NCI-H748 treated with DMSO at 0.1 percent for 48 hours (cell line): ENCODE measurements at places on chromosomes 4 and X.

DNA sequence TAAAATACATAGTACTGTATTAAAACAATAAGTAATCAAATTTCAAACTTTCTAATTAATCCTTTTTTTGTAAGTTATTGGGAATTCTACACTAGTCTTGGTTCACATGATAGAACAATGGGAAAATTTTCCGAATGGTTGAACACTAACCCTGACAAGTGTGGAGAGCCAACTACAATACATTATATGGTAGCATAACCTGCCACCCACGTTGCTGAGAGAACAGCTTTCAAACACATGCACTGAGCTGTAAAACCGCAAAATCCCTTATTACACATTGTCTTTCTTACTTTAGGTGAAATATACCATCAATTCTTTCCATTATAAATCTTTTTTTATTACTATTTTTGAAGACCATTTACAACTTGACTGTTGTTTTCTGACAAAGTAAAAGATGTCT, 54.7 kb downstream of the ANAPC10 start:
- DNase-seq, result no peak

DNA sequence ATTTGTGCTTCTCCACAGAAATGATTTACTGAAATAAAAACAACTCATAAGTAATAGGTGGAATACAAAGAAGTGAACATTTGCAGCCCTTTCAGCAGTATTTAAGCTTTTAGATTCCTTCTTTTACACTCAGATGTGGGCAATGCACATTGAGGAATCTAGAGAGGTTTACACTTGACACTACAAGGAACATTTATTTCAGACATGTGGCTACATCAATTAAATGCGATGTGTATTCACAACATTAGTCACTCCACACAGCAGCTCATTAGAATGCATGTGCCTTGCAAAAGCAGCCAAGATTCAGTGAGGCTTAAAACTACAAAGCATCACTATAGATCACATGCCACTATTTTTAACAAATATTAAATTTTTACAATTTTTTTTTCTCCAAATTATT, 480.7 kb downstream of the INPP4B start:
- no peak for DNase-seq

DNA sequence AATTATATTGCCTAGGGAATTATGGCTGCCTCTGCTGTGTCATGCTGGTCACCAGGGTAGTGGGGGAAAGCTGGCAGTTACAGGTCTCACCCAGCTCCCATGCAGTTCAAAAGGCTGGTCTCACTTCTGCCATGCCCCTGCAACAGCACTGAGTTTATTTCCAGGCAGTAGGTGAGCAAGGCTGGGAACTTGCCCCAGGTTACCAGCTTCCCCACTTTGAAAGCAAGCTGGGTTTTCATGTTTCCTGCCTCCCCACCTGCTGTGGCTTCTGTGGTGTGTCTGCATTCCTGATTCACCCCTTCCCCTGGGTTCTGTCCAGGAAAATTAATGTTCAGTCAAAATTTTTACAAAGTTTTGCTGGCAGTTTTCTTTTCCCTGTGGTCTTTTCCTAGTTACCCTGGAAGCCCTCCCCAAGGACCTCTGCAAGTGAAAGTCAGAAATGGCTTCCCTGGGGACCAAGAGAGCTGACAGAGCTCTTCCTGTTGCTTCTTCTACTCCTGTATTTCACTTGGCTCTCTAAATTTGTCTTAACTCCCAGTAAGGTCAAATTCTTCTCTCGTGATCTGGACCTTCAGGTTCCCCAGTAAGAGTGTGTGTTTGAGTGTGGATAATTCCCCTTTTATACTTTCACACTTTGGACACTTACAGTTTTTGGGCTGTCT, 58.5 kb upstream of the AGTR2 start:
- DNase-seq, result no peak

- no peak for DNase-seq
These were observed 35.9 kb upstream of the HPSE start for GRCh38 chr4:83370640-83370906.

DNA sequence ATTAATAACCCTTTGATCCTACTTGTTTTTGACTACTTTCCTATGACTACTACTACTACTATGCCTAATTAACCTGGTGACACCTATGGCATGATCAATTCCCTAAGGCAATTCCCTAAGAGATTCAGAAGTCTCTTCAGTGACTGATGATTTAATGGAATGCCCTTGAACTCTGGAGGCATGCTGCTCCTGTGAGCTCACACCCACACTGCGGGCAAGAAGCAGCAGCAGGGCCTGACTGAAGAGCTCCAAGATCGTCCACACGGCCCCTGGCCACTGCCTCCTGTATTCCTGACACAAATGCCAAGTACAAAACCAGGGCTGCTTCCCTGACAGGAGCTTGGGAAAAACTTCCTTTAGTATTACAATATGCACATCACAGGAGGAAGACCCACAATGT, 74.2 kb upstream of the STS start:
- DNase-seq, result no peak

DNA sequence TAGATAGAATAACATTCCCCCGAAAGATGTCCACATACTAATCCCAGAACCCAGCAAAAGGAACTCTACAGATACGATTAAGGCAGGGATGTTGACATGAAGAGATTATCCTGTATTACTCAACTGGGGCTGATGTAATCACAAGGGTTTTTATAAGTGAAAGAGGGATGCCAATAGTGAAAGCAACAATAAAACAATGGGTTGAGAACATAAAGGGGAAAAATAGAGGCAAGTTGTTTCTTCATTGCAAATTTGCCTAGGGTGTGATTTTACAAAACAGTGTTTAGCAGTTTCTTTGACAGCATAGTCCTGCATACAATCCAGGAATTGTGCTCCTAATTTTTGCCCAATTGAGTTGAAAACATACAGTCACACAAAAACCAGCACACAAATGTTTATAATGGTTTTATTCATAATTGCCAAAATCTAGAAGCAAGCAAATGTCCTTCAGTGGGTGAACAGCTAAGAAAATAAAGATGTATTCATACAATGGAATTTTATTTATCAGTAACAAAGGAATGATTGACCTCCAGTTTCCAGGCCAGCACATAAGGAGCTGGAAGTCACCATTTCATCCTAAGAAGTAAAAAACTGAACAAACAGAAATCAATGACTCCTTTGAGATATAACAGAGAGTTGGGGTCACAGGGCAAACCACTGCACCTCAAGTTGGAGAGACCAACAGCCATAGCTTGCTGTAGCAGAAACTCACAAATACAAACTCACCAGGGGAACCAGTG, 107.2 kb downstream of the CENPC start:
- DNase-seq, result no peak

DNA sequence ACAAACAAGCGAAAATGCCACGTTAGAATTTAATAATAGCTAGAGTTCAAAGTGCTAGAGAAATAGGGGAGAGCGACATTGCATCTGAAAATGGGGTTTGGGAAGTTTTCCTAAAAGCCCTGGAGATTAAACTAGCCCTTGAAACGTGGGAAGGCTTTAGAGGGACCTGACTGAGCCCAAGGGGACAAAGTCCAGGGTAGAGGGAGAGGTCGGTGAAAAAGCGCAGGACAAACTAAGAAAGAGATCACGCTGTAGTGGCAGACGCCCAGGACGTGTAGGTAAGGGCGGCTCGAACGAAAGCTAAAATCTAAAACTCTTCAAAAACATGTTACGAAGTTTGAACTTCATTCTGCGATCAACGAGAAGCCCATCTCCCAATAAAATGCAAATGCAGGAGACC, 1.1 kb upstream of the ATP11C start:
- DNase-seq, result no peak

DNA sequence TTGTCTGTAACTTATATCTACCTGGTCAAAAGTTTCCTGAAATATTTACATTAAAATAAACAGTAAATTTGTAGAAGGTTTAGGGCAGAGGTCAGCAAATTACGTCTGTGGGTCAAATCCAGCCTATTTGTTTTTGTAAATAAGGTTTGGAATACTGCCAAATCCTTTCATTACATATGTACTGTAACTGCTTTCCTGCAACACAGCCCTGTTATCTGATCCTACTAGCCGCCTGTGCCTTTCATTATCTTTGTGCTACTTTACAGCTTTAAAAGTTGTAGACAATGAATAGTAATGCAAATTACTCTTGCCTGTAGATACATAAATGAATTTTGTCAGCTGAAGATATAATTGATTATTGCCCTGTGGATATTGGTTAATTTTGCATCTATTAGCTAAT, 369.6 kb upstream of the SLC7A11 start:
- peak; percentile 58 for DNase-seq

GRCh38 chr4:37685823-37686372, 278 bp downstream of the RELL1 start:
- no peak for DNase-seq

DNA sequence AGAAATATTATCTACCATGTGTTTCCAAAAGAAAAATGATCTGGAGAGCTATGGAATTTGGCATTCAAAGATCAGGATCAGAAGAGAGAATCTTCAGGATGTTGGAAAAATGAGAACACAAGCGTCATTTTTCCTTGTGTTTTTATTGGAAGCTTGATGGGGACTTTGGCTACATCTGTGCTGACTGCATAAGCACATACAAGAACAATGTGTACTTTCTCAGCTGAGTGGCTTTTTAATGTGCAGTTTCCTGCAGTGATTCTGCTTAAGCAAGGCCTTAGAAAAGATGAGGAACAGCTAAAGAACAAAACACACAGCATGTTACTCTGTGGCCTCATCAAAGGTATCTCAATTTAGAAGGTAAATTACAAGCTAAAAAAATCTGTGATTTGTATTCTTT, 1039.9 kb downstream of the GLUD2 start:
- peak; percentile 2 for DNase-seq

DNA sequence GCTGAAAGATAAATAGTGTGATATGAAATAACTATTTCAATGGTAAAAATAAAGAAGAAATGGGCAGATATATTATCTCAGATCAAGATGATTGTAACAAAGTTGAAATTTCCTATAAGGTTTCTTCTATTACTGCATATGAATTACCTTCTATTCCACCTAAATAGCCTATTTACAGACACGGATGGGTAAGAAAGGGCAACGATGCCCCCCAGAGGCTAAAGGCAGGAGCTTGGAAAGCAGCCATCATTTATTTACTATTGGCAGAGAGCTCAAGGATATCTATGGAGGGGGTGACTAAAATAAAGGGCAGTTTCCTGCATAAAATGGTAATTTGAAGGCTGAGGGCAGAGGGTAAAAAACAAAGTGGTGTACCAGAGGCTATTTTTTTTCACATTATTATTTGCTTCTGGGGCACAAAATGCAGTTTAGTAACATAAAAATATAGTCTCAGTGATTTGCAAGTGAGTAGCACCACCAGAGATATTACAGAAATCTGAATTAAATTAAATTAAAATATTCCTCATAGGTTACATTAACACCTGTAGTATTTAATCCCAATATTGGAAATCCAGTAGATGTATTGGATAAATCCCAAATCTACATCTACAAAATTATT, 123.1 kb downstream of the BTC start:
- DNase-seq, result peak; percentile 9

GRCh38 chrX:119878740-119879139, 7.1 kb downstream of the NDUFA1 start:
- no peak for DNase-seq

GRCh38 chr4:172740434-172740833, 428.2 kb upstream of the GALNT7 start:
- no peak for DNase-seq

- no peak for DNase-seq
These were observed 361.7 kb upstream of the FAT1 start for GRCh38 chr4:187085339-187085738.

GRCh38 chrX:69951753-69952152, 98.0 kb downstream of the AWAT2 start:
- no peak for DNase-seq

DNA sequence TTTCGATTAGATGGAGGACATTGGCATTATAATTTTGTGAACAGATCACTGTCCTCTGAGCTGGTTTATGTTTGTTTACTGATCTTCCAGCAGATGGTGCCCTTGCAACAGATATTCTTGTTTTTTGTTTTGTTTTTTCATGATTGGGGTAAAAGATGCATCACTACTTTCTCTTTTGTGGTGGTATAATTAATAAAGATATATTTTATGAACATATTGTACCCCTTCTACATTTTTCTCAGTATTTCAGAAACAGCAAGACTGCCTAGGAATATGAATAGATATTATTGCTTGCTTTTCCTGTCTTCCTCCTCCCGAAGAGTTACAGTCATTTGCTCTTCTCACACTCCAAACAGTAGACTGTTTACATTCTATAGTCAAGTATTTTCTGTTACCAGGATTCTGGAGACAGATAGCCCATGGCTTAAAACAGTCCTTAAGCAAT, 905.2 kb downstream of the TRAM1L1 start:
- DNase-seq, result peak; percentile 42

- DNase-seq, result no peak
These were observed 8.0 kb downstream of the SLC9B1 start for GRCh38 chr4:103011378-103012025.
